ENCODE measurements at places on chromosomes 3 and 15.

DNA sequence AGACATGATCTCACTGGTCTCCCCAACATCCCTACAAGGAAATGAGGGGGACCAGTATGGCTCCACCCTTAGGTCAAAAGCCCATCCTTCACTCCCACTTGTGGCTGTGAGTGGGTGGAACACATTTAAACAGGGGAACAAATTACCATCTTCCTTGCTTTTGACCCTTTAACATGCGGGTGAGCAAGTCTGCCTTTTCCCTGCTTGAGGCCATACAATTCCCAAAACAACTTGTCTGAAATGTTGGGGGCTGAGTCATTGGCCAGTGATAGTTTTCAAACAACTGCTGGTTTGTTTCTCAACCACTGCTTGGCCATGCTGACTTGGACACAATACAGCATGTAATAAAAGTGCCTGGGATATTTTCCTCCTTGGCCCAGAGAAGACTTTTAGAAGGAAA is 39.6 kb downstream of the COL8A1 start:
- DNase-seq = no peak

- no peak for DNase-seq
Observed at GRCh38 chr15:100835636-100836035, 44.0 kb upstream of the ALDH1A3 start.

DNA sequence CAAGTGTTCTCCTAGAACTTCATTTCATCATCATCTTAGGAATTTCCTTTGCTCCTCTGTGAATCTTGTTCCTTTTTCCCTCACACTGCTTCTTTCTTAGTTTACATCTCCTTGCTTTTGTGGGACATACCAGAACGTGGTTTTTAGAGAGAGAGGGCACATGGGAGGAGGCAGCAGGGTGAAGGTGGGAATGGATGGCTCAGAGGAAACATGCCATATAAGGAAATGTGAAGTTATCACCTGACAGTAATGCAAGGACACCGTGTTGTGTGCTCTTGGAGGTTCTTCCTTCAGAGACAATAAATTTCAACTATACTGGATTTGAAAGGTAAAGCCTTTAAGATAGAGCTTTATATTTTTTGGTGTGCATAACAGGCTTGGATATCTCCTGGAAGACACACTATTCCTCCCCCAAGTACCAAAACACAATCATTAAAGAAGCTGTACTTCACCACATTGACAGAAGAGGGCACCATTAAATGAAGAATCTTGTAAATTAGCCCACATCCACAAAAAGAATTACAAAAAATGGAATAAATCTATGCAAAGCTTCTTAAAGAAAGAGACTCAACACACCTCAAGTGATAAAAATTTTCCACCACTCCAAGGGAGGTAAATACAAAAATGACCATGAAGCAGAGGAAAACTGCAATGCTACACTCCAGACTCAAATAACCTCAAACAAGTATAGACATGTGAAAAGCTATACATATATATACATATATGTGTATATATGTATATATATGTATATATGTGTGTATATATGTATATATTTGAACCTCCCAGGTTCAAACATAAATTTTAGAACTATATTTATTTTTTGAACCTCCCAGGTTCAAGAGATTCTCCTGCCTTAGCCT is 26.1 kb downstream of the RPL39L start:
- no peak for DNase-seq

DNA sequence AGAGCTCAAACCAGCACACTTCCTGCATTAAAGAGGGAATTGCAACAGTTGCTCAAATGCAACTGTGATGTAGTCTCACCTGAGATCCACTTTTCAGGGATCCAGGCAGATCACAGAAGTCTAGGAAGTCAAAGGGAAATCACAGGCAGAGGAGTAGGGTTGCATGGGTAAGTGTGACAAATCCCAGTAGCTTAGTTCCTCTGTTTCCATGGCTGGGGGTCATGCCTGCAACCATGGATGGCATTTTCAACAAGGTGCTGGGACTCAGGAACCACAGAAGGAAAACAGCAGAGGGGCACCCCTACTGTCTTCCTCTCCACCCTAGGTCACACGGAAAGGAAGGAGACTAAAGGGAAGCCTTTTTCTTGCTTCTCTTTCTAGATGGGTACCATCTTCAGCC is 36.5 kb upstream of the ARNT2 start:
- no peak for DNase-seq

- DNase-seq = no peak
Observed at GRCh38 chr15:97479957-97480356, 480.5 kb upstream of the ARRDC4 start.

- DNase-seq = no peak
Observed at GRCh38 chr3:113546414-113546893, 14.1 kb downstream of the SIDT1 start.

DNA sequence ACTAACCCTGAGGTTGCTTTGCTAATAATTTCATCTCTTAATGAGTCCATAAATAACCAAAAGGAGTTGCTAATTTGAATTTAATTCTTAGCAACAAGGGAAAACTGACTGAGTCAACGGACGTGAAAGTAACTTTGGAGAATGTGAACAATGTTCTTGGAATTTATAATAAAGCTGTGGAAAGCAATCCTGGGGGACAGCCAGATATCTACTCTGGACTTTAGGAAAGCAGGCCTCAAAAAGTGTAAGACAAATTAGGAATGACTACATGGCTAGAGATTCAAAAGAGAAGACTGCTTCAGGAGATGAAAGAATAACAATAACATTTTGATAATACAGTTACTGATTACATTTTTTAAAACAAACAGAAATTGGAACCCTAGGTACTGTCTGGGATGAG is 318.4 kb upstream of the COL8A1 start:
- no peak for DNase-seq

GRCh38 chr3:46938118-46938517 is 38.4 kb downstream of the CCDC12 start:
- DNase-seq = no peak

Data from upper lobe of left lung (tissue), 6 donors.